Hematopoietic multipotent progenitor cell treated with erythropoietin and hydrocortisone succinate and interleukin-3 and kit ligand, for 17 days (in vitro differentiated cells): ENCODE measurements at places on chromosomes 13 and 19.

- DNase-seq = peak; percentile 42
Measured at GRCh38 chr19:51407511-51408131, 9.8 kb downstream of the SIGLEC10 start.

DNA sequence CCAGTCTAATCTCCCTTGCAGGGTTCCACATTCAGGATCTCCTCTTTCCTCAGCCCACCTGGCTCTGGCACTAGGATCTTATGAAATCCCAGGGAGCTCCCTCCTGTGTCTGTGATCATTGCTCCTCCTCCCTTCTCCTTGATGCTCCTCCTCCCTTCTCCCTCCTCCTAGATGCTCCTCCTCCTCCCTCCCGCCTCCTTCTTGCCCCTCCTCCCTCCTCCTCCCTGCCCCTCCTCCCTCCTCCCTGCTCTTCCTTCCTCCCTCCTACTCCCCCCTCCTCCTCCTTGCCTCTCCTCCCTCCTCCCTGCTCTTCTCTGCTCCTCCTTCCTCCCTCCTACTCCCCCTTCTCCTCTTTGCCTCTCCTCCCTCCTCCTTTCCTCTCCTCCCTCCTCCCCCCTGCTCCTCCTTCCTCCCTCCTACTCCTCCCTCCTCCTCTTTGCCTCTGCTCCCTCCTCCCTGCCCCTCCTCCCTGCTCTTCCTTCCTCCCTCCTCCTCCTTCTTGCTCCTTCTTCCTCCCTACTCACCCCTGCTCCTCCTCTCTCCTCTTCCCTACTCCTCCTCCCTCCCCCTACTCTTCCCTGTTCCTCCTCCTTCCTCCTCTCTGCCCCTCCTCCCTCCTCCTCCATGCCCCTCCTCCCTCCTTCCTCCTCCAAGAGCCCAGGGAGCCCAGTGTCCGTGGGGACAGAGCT lies 14.9 kb upstream of the ZBTB7A start:
- peak; percentile 65 for DNase-seq

- DNase-seq = no peak
Measured at GRCh38 chr13:109454167-109454917, 332.0 kb downstream of the IRS2 start.

DNA sequence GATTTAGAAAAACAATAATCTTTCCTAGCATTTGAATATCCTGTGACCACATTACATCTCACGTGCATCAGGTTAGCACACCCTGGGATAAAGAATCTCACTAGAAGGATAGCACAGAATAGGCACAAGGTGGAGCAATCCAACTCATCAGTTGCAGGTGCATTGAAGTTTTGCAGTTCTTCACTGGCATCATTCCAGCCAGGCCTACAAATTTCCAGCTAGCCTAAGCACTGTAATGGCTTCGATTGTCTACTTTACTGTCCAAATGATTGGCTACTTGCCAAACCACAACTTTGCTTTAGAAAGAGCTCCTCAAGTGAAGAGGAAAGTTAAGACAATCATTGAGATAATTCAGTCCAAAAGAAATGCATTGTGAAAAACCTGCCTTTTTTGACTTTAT lies 89.5 kb downstream of the SPRY2 start:
- no peak for DNase-seq

DNA sequence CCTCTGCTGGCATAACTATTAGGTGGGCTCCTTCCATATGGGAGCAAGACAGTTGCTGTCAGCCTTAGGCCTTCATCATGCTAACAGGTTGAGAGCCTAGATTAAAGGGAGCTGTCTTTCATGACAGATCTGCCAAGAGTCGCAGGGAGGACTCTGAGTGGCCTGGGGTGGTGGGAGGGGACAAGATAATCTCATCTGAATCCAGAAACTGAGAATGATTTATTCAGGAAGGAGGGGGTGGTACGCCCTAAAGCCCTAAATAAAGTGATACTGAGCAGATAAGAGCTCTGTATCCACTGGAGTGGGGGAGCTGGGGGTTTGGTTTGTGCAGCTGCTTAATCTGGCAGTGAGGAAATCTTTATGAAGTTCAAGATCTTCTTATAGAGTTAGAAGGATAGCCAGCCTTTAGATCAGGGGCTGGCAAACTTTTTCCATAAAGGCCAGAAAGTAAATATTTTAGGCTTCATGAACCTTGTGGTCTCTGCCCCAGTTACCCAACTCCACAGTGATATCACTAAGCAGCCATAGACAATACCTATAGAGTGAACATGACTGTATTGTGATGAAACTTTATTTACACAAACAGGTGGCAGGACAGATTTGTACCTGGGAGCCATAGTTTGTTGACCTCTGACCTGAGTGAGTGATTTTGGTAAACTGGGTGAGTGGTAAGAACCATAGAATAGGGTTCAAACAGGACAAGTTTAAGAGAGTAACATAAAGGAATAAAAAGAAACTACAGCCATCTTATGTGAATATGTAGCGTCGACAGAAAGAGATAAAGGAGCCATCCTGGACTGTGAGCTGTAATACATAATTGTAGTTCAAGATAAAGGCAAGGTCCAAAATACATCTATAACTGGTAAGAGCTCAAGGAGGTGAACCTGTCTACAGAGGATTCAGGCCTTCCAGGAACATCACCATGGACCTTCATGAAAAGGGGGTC lies 9.8 kb upstream of the STK24 start:
- no peak for DNase-seq
